ENCODE measurements at places on chromosomes 6 and 20.

- DNase-seq: no peak
Measured at GRCh38 chr6:41037107-41037900, 1.7 kb downstream of the UNC5CL start.

DNA sequence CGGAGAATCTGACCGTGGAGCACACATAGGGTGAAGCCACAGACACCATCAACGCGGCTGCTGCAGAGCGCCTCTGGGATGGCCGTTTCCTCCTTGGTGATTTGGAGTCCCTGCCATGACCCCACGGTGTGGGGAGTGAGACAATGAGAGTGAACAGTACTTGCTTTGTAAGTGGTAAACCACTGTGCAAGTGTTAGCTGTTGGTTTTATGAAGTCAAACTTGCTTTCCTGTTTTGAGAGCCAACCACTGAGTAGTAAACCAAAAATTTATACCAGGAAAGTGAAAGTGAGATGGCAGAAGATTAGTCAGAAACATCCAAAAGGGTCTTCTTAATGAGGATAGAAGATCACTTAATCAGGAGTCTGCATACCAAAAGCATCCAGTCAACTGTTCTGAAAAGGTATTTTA is 160.7 kb downstream of the FOXC1 start:
- DNase-seq: no peak

DNA sequence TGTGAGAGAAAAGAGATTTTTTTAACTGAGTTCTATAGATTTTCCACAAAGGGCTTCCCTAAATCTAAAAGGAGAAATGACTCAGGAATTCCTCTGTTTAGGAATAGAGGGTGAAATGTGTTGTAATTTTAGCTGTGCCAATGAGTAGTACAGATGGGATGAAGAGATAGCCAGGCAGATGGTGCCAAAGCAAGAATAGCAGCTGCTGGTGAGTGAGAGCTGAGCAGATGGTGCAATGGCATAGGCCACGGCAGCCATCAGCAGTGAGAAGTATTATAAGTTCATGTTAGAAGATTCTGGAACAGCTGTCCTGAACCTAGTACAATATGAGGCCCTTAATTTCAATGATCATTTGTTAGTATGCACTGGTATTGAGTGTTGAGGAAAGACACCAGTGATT is 40.2 kb upstream of the CRISP1 start:
- no peak for DNase-seq

GRCh38 chr20:62117658-62118057 is 4.6 kb upstream of the LSM14B start:
- DNase-seq: no peak

- DNase-seq: no peak
Measured at GRCh38 chr20:38209736-38210405, 44.8 kb upstream of the TGM2 start.

GRCh38 chr6:81761197-81761596 is 8.7 kb upstream of the TENT5A start:
- no peak for DNase-seq

DNA sequence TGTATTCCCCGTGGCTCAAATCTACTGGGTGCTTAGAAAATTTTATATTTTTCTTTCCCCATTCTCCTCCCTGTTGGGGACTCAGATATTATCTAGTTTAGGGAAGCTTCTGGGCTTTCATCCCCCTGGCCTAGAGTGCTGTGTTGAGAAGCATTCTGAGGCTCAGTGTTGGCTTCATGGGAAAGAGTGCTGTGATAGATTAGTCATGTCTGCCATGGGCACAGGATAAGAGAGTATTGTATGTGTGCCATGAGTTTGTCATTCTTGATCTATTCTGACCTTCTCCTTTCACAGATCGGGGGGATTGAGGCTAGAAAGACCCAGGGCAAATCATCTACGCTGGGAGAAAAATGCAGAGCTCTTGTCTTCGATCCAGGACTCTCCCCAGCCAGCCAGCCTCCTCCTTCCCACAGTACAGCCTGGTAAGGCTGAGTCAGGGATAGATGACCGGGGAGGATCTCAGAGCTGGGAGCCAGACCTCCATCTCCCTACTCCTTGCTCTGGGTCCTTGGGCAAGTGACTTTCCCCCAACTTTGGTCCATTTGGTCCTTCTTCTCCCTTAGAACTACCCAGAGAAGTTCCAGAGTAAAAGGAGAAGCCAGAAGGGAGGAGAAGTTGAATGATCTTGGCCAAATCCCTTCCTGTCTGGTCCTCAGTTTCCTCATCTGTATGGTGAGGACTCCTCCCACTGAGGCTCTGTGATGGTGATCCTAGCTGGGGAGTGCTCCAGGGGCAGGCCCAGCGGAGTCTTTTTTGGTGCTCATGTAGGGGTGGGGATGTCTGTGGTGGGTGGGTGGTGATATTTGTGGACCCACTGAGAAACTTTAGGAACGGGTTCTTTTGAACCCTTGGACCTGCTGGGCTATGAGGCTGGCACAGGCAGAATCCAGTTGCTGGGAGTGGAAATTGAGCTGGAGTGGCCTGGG is 5.0 kb downstream of the SRC start:
- DNase-seq: no peak

DNA sequence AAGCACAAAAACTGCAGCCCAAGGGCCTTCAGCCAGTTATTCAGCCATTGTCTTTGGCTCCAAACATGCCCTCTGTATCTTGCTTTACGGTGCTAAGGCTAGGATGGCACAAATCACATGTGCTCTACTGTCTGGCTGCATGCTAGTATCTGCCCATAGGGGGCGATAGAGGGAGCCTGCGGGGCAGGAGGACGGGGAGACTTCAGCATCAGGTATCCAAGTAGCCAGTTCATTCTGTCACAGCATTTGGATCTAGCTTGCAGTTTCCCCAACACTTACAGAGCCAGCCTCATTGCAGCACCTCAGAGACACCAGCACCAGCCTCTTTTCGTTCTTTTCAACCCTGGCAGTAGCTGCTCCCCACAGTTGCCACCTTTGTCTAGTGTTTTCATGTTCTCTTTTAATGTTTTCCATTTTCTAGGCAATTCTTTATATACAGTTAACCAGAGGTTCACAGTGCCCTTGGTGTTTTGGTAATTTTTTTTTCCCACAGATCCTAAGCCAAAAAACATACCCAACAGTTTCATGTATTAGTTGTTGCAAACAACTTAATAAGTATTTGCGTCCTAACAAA is 705.9 kb downstream of the PTPRT start:
- no peak for DNase-seq

- DNase-seq: no peak
Measured at GRCh38 chr20:20887593-20888265, 175.3 kb upstream of the RALGAPA2 start.

GRCh38 chr6:39493174-39493573 is 170.7 kb upstream of the KCNK16 start:
- no peak for DNase-seq
